ENCODE measurements at places on chromosomes 2 and 18.

DNA sequence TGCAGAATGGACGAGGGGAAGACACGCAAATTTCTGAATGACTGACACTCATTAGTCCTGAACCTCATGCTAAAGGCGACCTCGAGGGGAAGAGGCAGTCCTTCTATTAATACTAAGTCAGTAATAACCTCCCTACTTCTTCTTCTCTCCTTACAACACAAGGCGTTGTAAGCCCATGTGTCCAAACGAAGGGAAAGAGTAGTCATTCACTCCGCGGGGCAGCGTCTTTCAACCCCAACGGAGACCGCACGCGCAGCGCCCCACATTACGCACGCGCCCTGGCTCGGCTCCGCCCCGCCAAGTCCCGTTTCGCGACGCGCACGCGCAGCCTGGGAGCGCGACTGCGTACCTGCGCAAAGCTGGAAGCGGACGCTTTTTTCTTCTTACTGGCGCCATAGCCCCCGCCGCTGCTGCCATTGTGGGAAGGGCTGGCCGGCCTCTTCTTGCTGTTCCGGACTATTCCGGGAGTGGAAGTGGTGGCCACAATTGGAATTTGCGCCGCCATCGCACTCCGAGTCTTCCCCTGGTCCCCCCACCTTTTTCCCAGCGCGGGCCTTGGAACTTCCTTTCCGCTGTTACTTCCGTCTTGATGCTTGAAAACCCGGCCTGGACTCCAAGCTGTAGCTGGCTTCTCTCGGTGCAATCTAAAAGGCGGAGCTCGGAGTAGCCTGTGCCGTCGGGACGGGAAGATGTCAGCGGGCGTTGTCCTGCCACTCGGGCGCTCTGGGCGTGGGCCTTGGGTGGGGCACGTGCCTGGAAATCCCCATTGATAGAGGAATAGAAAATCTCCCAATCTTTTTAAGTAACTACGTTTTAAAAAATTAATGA, at the start of gene INO80C:
Gene INO80C, minus strand, starts transcription at position 591 of the 828 bp plus-strand sequence. Its CDS starts 86 bp downstream, at position 505.
- DNase-seq: peak; percentile 97

- DNase-seq: peak; percentile 82
Observed at GRCh38 chr2:220078439-220078838, 451.0 kb downstream of the SLC4A3 start.

DNA sequence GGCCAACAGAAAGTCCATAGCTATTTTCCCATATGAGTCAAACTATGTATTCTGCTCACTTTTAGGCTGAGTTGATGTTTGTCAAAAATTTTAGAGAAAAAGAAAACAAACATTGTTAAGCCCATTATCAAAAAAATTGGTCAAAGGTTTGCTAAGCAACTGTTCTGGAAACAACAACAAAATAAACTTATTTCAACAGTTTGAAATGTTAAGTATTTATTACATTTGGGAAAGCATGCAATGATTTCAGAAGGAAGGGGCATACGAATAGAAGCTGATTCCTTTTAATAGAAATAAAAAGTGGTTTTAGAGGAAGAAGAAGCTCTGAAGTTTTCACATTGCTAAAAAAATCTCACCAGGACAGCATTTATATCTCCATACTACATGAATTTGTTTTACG, 1837.5 kb upstream of the CELF4 start:
- no peak for DNase-seq

- no peak for DNase-seq
Observed at GRCh38 chr2:165889158-165889557, 64.4 kb downstream of the TTC21B start.

DNA sequence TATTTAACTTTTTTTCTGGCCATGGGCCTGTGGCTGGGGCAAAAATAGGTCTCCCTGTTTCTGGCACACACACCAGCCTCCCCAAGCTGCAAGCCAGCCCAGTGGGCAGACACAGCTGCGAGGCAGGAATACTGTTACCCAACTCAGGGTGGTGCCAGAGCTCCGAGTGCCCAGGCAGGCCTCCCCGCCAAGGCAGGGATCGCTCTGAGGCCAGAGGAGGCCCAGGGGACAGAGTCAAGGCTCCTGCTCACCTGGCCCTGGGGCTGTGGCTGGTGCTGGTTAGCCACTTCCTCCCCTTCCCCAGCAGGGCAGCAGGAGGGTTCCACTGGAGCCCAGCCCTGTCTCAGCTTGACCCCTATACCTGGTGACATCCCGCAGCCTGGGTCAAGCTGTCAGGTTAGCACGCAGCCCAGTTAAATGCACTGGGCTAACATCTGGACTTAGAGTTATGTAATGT, 67.1 kb upstream of the EPAS1 start:
- peak; percentile 38 for DNase-seq

DNA sequence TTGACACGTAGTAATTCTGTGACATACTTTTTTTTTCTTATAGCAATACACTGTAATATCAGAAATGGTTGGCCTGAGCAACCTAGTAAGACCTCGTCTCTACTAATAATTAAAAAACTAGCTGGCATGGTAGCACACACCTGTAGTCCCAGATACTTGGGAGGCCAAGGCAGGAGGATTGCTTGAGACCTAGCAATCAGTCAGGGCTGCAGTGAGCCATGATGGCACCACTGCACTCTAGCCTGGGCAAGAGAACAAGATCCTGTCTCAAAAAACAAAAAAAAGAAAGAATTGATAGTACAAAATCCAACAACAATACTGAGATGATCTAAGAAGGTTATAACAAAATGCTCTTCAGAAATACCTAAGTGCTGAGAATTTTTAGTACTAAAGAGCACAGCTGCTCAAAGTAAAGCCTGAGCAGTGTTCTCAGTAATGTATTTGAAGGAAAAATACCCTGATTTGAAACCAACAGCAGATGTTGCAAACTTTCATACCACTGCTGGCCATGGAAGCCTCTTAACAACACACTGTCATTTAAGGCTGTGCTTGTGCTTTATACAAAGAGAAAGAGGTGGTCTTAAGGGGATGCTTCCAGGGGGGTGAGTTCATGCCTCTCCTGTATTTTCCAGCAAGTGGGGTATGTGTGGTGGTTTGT, 132.6 kb upstream of the CDCA7 start:
- DNase-seq: no peak

GRCh38 chr2:233261819-233262555, 10.5 kb downstream of the ATG16L1 start:
- DNase-seq: no peak

- DNase-seq: no peak
Observed at GRCh38 chr2:174704642-174705041, 59.6 kb downstream of the CHRNA1 start.

DNA sequence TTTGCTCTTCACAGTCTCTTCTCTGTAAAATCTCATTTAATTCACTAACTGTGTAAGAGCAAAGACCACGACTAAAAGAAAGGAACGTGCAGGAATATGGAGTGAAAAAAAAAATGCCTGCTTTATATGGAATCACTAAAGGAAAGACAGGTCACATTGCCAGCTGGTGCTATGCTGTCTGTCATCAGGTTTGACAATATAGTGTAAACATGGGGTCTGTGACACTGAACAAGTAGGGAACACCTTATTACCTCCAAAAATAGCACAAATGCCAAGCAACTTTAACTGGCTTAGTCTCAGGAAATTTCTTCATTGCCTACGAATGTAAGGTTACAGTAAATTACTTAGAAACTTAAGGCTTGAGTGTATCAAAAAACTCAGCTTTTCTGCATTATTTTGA, 364.5 kb upstream of the LINC00305 start:
- no peak for DNase-seq

GRCh38 chr2:10753876-10754275, 32.4 kb downstream of the ATP6V1C2 start:
- no peak for DNase-seq

DNA sequence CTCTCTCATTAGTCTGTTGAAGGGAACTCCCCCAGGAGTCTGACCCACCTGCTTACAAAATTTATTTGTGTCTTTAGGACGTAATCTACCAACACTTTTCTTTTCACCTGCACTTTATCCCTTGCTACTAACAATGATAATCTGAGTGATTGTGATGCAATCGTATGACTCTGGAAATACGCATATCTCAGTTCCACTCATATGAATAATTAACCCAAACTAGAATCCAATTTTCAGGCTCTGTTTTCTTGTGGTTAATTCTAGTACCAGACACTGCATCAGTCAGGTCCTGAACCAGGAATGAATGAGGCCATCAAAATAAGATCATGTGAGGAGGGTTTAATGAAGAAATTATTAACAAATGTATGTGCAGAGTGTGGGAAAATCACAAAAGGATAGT, 158.4 kb upstream of the SRD5A2 start:
- DNase-seq: no peak

DNA sequence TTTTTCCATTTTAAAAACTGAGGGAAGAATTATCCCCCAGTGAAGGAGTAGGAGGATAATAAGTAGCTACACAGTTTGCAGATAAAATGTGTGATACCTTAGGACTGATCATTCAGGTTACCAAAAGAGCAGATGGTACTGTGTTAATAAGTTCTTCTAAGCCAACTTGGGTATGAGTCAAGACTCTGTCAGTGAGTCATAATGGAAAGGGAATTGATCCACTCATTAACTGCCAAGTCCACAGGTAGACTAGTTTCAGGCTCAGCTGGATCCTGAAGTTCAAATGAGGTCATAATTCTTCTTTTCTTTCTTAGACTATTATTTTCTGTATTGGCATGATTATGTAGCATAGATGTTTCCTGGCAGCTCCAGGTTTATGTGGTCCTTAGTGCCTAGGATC, 142.4 kb upstream of the ALPP start:
- no peak for DNase-seq

GRCh38 chr2:209458008-209458979, 34.4 kb downstream of the MAP2 start:
- peak; percentile 42 for DNase-seq

GRCh38 chr2:82062463-82062862, 1757.9 kb upstream of the LRRTM1 start:
- no peak for DNase-seq

DNA sequence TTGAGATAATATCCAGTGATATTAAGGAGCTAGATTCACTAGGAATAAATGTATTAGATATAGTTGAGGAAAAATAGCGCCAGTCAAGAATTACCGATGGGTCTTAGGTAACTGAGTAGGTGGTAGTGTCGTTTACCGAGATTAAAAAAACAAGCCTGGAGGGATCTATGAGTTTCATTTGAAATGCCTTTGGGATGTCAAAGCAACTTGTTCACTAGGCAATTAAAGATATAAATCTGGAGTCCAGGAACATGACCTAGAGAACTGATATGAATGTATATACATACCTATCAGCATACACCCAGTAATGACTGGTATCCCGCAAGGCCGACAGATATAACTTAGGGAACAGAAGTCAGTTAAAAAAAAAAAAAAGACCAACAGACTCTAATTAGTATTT, 29.2 kb upstream of the MAP4K3 start:
- no peak for DNase-seq

DNA sequence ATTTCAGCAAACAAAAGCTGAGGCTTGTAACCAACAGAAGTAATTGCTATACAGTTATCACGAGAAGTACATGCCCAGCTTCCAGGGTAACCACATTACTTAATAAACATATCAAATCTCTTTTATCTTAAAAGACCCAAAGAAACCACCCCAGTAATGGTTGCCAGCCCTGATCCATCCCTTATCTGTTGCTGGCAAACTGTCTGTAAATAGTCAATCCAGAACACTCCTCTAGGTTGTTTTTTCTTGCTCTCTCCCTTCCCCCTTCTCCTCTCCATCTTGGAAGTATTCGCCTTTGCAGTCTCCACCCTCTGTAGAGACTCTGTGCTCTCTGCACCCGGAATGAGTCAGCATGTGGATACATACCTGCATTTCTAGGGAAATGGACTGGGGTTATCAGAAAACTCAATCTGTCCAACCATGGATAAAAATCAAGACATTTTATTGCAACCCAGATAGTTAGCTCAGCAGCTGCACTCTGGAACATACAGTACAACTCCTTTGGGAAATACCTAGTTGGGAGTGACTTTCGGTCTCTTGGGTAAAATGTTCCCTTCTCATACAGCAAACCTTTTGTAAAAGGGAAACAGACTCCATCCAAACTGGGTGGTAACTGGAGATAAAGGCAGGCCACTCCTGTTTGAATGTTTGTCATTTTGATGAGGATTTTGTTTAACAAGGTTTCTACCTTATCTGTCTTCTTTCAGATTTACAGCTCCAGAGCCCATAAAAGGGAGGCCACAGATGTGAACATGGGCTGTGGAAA, 123.5 kb upstream of the FOSL2 start:
- peak; percentile 77 for DNase-seq

DNA sequence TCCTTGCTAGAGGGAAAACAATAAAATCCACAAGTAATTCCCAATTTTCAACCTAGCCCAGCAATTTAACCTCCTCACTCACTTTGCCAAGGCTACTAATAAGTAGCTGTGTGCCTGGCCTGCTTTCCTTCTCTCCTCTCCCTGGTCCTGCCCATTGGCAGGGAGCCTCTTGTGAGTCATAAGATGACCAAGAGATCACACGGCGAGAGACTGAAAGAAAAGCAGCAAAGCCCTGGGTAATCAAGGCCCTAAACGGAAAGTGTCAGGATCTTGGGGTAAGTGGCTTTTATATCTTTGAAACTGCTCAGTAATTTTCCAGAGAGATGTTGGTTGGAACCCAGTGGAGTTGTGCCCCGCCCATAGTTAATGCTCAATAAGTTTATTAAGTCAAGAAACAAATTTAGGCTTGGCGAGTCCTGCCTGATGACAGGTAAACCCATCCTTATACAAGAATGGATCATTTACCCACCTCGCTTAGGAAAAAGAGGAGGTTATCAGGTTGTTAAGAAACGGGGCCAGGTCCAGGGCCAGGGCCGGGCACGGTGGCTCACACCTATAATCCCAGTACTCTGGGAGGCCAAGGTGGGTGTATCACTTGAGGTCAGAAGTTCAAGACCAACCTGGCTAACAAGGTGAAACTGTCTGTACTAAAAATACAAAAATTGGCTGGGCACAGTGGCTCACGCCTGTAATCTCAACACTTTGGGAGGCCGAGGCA, 10.0 kb upstream of the ADAM17 start:
- DNase-seq: peak; percentile 97

DNA sequence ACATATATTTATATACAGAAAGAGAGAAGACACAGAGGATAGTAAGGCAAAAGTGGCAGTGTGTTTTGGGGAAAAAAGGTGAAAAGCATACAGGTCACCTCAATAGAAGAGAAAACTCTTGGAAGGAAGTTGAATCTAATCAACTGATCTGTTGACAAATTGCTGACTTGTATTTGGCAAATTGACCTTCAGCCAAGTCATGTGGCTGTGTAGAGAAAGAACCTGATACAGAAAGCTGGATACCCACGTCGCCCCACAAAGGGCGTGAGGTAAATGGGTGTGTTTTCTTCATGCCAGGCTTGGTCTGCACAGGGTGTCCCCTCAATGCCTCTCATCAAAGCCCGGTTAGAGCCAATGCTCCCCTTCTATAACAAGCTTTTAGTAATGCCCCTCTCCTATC, 230.0 kb upstream of the KLHL29 start:
- DNase-seq: no peak

- DNase-seq: no peak
Observed at GRCh38 chr2:17578466-17578928, 38.0 kb downstream of the VSNL1 start.

DNA sequence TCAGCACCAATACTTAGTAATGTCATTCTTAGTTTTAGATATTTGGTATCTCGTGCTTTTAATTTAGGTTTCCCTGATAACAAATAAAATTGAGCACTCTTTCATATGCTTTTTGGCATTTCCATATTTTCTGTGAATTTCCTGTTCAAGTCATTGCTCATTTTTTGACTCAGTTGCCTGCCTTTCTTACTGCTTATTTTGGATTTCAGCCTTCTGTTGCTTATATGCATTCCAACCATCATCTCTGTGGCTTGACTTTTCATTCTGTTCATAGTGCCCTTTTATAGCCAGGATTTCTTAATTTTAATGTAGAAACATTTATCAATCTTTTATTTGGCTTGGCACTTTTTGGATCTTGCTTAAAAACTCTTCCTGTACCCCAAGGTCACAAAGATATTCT, 14.5 kb upstream of the KIF3C start:
- DNase-seq: no peak
